Ureter (tissue), 1 donor: ENCODE measurements at places on chromosomes 3 and 15.

DNA sequence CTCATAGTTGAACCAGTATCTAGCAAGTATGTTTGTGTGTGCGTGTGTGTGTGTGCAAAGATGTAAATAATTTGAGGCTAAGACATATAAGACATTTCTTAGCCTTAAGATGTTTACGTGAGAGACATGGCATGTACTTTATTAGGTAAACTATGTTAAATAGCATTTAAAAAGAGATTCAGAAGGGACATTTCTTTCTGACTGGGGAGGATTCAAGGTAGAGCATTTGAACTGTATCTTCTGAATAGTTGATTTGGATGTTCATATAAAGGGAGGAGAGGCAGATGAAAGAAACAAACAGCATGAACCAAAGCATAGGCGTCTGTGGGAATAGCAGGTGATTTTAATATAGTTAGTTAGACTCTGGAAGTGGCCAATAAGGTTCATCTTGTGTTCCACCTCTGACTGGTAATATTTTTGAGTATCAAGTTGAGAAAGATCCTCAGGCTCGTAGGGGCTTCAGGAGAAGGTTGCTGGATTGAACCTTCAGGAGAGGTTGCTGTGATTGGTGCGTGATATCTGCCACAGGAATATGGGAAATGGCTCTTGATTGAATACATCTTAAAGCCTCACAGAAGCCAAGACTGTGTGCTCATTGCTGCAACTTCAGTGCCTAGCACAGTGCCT is 12.6 kb downstream of the NFKBIZ start:
- DNase-seq: no peak

DNA sequence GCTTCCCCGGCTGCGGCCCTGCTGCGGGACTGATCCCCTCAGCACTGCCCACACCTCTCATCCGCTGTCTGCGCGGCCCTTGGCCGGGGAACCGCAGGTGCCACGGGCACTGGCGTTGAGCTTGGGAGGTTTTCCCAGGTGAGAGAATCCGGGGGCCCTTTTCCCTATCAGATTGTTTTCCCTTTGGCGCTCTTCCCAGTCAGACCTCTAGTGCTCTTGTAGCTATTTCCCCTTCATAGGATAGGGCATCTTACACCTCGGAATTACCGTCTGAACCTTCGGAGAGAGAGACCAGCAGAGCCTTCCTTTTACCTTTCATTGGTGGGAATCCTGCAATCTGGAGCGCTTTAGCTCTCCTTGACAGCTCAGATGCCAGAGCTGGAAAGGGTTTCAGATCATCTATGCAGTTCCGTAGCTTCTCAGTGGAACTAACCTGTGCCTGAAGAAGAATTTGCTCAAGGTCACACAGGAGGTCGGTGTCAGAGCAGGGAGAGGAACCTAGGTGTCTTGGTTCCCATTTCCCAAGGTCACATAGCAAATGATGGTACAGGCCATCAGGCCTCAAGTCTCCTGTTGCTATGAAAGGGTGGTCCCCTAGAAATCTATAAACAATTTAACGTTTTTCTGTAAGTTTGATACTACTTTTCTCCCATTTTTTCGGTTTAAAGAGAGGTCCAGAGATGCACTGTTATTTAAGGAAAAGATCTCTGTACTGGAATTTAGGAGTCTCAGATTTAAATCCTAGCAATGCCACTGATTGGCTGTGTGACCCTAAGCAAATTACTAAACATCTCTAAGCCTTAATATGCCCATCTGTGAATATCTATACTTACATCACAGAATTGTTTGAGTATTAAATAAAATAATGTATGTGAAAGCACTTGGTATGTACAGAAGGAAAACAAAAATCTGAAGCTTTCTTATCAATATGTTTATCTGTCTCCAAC is 916 bp downstream of the IDH3A start:
- DNase-seq: no peak

GRCh38 chr15:83977992-83978391 is 257.6 kb upstream of the GOLGA6L4 start:
- DNase-seq: no peak

GRCh38 chr15:42329161-42329560 is 30.1 kb upstream of the CAPN3 start:
- no peak for DNase-seq

GRCh38 chr15:63783441-63783840 is 50.3 kb downstream of the HERC1 start:
- DNase-seq: no peak

DNA sequence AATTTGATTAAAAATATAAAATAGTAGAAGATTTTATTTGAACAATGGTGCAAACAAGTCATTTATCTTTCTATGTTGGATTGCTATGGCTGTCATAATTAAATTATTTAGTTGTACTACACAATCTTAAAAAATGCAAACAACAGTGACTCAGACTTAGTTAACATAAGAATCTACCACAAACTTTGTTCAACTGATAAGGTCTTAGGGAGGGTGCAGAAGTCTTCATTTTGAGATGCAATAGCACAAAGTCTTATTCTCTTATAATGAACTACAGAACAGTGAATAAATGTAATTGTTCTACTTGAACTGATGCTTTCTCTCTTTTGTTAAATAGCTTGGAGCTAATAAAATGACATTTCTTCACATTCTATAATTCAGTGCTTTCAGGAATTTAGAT is 482.8 kb upstream of the NAALADL2 start:
- DNase-seq: no peak
